Activated CD8-positive, alpha-beta memory T cell treated with anti-CD3 and anti-CD28 coated beads for 4 hours (primary cell): ENCODE measurements at places on chromosomes 16 and 17.

DNA sequence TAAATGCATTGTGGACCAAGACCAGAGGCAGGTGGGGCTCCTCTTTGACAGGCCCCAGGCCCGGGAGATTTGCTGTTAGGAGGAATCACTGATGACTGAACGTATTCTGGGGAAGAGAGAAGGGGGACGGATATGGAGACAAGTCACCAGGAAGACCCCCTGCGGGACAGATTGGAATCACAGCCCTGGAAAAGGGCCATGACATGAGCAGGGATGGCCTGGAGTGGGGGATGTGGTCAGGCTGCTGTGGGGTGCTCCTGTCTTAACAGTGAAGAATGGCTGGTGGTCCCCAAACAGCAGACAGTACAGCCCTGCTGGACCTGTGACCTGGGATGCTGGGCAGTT lies 23.7 kb upstream of the MGAT5B start:
- no peak for DNase-seq

DNA sequence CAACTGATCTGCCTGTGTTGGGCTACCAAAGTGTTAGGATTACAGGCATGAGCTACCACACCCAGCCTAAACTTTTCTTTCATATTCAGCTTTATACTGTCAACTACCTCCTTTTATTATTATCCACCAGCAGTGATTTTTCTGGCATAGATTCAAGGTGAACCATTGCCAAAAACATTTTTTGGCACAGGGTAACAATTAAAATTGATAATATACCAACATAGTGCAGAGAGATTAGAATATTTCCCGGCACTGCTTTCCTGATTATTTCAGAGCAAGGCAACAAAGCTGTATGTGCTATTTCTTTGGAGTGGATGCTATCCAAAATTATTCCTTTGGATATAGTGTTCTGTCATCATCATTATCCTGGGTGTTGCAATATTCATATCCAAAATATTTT lies 781.6 kb upstream of the SOX9 start:
- DNase-seq: no peak

DNA sequence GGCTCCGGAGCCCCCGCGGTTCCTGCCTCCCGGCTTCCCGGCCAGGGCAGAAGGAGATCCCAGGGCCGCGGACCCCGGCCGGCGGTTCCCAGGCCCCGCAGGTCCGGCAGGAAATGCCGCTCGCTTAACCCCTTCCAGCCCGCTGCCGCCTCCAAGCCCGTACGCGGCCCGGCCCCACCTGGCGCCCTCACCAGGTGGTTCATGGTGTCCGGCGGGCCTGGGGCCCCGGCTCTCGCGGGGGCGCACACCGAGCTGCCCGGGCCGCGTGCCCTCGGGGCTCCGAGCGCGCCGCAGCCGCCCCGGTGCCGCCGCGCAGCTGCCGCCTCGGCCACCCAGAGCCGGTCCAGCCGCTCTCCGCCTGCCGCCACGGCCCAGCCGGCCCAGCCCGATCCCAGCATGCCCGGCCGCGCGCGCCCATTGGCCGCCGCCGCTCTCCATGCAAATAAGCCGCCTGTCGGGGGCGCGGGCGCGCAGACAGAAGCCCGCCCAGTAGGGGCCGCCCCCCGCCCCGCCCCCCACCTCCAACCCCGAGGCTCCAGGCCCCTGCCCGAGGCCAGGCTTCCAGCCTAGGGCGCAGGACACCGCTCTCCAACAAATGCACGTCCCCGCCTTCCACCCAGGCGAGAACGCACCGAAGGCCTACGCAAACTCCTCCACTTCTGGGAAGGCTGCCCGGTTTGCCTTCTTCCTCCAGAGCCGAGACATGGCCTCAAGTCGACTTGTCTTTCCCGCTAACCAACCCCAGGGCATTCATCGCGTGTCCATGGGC lies at the start of gene BCAR1:
BCAR1 (minus strand) TSS at position 345 of the 769 bp plus-strand sequence; CDS start at position 203, 142 bp downstream.
- DNase-seq: no peak

DNA sequence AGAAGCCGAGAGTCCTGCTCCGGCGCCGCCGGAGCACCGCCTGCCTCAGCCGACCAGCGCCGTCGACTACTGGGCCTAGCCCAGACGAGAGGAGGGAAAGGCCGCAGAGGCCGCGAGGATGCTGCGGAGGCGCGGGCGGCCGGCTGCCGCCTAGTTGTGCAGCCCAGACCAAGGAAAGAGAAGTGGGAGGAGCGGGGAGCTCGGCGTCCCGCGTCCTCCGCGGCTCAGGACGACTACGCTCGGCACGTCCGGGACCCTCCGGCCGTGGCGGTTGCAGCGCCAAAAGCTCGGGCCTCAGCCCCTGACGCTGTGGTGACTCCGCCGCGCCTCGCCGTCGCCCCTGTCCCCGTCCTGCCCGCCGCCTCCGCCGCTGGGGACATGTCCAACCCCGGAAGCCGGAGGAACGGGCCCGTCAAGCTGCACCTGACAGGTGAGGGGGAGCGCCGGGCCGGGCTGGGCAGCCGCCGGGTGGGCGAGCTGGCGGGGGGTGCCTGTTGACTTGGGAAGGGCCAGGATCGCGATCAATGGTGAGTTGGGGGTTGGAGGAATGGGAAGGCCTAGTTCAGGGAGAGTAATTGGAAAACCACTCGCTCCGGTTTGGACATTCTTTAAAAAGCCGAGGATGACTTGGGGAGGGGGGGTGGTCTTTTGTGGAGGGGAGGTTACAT lies 37.7 kb downstream of the RNF135 start:
- peak; percentile 4 for DNase-seq

DNA sequence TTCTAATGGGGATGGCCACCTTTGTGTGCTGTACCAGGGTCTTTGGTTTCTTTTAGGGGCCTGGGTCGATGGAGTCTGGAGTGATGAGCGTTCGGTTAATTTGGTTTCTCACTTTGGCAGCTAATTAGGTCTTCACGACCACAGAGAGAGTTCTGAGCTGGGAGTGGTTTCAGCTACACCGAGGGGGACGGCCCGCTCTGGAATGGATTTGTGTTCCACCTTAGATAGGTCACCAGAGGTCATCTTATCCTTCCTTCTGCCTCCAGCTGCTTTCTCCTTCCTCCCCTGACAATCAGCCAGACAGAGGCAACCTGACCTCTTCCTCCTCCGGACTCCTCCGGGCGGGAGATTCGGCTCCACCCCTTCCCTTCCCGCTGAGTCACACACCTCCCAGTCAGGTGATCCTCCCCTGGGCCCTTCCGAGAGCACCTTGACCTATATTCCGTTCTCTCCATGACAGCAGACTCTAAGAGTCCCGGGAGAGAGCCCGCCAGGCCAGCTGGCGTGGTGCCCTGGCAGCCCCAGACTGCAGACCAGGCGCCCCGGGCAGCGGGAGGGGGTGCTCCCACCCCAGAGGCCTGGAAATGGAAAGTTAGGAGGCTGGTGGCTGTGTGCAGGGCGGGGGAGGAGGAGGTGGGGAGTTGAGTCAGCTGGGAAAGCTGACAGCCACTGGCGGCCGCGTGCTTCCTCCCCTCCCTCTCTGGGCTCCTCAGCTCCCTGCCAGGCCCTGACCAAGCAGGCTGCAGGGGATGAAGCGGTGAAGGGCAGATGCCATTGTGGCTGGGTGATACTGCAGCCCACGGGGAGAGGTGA lies 44.7 kb downstream of the CHD9 start:
- peak; percentile 40 for DNase-seq

DNA sequence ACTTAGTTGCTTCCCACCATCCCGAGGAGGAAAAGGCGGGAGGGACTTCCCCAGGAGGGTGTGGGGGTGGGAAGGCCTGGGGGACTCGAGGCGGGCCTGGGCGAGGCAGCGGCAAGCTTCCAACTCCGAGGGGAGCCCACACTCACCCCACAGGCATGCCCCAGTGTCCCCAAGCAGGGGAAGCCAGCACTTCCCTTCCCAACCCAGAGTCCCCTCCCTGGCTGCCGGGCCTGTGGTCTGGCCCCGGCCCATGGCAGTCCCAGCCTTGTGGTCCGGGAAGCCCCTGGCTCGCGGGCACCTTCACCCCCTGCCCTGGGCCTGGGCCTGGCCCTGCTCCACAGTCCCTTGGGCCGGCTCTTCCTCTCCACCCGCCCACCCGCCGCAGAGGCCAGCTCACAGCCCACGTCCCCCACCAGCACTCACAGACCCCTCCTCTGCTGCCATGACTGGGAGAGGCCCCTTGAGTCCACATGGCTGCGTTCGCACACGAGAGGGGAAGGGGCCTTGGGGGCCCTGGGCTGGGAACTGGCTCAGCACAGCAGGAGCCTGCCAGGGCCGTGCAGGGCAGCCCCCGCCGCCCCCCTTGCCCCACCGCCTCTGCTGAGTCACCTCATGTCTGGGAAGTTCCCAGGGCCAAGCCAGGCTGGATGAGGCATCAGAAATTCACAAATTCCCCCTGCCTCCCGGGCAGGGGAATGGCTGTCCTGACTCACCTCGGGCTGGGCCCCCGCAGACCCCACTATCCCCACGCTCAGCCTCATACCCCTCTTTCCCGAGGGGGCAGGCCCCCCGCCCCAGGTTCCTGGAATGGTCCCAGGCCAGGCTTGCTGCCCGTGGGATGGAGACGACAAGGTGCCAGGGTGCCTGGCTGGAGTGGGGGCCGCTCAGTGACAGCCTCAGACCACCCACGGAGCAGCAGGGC lies 27.8 kb downstream of the BAHCC1 start:
- no peak for DNase-seq

DNA sequence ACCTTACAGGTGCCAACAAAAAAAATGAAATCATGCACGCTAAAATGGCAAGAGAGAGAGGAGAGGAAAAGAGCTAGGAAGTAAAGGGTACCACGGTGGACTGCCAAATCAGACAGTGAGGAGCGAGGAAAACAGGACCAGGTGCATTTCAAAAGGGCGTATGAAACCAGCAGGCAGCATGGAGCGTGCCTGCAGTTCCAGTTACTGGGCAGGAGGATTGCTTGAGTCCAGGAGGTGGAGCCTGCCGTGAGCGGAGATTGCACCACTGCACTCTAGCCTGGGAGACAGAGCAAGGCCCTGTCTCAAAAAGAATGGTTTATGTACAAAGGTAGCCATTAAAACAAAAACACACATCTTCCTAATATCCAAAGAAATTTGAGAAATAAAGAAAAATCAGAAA lies 16.4 kb downstream of the USP36 start:
- DNase-seq: no peak

DNA sequence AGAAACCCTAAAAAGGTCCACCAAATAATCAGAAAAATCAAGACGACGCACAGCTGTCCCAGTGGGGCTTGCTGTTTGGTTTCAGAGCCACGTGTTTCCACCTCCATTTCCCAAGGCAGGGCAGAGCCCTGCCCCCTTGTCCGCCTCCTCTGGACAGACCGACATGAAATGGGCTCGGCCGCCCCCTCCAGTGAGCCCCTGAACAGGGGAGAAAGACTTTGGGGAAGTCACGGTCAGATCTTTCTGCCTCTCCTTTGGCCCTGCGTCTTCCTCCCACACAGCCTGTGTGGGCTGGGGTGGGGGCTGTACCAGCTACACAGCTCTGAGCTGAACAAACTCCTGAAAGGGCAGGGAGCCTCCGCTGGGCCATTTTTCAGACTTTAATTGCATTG lies 230.7 kb downstream of the ENGASE start:
- no peak for DNase-seq

DNA sequence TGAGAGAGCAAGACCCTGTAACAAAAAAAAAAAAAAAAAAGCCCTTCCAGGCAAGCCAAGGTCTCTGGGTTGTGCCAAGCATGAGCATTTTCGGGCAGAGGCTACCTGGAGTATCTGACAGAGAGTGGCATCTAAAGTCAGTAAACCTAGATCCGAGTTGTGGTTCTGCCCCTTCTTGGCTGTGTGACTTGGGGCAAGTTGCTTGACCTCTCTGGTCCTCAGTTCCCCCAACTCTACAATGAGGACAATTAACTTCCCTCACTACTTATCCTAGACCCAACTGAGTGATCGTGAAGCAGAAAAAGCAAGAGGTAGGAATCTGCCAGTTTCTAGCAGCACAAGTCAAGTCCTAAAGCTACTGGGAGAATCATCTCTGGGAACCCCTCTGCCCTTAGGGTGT lies 34.4 kb downstream of the TMEM186 start:
- no peak for DNase-seq

DNA sequence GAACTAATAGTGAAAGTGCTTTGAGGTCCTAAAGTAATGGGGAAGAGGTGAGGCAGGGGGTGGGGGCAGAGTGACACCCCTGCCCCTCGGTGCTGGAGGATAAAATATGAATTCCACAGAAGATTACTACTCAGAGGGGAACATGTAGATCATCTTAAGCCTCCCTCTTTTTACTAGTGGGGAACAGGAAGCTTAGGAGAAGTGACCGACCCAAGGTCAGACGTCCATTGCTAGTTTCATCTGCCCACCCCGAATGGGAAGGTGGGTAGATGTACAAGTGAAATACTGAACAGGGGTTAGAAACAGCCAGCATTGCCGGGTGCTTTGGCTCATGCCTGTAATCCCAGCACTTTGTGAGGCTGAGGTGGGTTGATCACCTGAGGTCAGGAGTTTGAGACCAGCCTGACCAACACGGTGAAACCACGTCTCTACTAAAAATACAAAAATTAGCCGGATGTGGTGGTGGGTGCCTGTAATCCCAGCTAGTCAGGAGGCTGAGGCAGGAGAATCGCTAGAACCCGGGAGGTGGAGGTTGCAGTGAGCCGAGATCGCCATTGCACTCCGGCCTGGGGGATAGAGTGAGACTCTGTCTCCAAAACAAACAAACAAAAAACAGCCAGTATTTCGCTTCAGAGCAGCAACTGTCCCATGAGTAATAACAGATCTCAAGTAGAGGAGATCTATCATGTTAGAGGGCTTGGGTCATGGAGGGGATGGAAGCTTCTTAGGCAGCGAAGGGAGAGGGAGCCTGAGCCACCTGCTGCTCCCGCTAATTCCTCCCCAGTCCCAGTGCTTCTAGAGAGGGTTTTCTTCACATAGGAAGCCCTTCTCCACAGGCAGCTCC lies 1.2 kb upstream of the NR1D1 start:
- no peak for DNase-seq

DNA sequence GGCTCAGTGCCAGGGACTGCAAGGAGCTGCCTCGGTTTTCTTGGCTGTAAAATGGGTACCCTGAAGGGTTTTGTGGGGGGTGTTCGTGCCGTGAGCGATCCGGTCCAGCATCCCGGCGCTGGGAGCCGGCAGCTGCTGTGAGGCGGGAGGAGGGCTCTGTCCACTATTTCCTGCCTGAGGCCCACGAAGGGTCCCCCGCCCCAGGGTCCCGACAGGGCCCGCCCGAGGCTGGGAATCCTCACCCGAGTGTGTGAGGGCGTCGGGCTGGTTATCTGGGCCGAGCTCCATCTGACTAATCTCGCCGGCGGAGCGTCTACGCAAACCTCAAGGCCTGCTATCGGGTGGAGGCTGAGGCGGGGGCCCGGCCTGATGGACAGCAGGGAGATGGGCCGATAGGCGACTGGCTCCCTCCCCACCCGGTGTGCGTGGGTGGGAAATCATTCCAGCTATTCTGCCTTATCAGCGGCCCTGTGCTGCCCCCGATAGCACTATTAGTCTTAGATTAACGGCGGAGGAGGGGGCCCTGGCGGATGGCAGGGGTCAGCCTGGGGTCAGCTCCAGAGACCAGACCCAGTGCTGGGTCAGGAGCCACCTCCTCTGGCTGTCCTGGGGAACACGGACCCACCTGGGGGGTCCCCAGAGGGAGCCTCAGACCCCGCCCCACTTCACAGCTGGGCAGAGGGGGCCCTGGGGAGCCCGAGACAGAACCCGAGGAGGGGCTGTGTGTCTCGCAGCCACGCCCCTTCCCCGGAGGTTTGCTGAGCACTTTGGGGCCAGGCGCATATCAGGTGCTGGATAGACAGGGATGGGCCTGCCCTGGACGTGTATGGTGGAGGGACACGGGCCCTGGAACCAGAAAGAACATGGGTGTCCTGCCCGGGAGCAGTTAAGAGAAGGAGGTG lies 44.7 kb downstream of the ZFPM1 start:
- DNase-seq: no peak

- DNase-seq: no peak
These were observed 155.3 kb downstream of the PRKCB start for GRCh38 chr16:23991066-23991465.
